ENCODE measurements at places on chromosomes 2 and 18.

- DNase-seq: no peak
Observed at GRCh38 chr2:240886023-240886565, 9.9 kb downstream of the MAB21L4 start.

DNA sequence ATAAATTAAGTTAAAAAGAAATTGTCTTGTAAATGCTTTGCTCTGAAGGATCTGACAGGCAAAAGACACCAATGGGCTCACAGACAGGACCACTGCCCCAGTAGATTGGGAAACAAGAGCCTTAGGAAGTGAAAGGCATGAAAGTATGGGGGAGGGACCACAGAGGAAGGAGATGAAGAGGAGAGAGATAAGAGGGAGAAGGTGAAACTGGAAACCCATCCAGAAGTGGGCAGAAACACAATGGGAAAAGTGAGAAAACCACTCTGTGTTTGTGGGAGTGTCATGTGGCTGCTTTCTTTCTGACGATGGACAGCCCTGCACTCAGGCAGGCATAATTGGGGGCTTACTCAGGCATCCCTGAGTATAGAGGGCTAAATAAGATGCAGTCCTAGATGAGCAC lies 101.5 kb upstream of the STON1 start:
- DNase-seq: no peak

GRCh38 chr2:167424221-167424620 lies 535.9 kb downstream of the XIRP2 start:
- DNase-seq: no peak

GRCh38 chr2:217160103-217160743 lies 300.4 kb upstream of the TNP1 start:
- no peak for DNase-seq

- no peak for DNase-seq
Observed at GRCh38 chr2:21047141-21048009, 3.5 kb upstream of the APOB start.

- no peak for DNase-seq
Observed at GRCh38 chr2:153557211-153557610, 78.6 kb upstream of the RPRM start.

DNA sequence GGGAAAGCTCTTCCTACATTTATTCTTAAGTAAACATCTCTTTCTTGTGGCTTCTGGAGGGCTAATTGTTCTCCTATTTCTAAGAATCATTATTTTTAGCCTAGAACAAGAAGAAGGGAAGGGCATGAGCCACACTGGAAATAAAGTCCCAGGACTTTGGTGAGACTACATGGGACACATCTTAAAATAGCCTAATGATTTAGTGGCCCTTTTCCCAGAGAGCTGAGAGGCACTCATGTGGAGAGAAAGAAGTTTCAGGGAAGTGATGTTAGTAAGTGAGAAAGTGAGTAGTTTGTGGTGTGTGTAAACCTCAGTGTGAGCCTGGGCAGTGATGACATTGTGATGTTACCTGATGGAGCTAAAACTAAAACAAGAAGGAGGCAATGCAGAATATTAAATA lies 14.6 kb downstream of the ITGA4 start:
- DNase-seq: no peak

- DNase-seq: no peak
Observed at GRCh38 chr2:239255218-239255617, 145.6 kb downstream of the HDAC4 start.

DNA sequence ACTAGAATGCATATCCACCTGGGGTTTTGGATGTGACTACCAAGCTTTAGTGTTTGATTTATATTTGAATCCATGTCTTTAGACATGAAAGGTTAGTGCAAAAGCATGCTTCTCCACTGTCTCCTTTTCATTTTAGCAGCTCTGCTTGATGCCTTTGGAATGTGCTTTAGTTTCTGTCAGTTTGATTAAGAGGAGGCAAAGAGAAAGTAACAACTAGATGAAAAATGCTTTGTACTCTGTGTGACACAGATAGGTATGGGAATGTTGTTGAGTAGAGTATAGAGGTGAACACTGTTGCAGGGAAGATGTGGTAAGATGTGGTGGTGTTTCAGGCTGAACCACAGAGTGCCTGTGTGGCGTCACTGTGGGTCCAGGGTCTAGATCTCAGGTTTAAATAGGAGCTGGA lies 19.8 kb downstream of the PIK3C3 start:
- no peak for DNase-seq

- DNase-seq: peak; percentile 56
Observed at GRCh38 chr2:66433945-66434678, 813 bp upstream of the MEIS1 start.

GRCh38 chr2:67612576-67613042 lies 215.5 kb downstream of the ETAA1 start:
- DNase-seq: no peak

- DNase-seq: no peak
Observed at GRCh38 chr2:60822987-60823386, 58.4 kb upstream of the REL start.

GRCh38 chr2:165801176-165801575 lies 7.1 kb upstream of the GALNT3 start:
- no peak for DNase-seq

DNA sequence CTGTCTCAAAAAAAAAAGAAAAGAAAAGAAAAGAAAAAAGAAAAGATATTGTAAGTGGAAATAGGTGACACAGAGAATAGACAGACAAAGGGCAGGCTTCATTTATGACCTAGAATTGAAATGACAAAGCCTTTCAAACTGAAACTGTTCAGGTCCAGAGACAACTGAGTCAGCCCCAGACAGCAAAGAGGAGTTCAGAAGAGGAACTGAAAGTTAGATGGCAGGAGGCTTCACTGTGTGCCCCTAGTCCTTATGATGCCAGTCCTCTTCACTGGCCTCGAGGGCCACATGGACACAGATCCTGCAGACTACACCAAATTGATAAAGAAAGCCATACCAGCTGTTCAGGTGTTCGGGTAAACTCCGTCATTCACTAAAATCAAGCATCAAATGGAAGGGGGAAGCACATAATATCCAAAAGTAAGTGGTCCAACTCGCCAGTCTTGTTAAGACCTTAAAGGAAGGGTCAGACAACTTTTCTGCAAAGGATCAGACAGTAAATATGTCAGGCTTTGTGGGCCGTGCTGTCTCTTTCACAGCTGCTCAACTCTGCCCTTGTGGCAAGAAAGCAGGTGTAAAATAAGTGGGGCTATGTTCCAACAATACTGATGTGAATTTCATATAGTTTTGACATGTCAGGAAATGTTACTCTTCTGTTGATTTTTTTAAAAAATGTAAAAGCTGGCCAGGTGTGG lies 231.9 kb upstream of the MGAT5 start:
- DNase-seq: no peak

DNA sequence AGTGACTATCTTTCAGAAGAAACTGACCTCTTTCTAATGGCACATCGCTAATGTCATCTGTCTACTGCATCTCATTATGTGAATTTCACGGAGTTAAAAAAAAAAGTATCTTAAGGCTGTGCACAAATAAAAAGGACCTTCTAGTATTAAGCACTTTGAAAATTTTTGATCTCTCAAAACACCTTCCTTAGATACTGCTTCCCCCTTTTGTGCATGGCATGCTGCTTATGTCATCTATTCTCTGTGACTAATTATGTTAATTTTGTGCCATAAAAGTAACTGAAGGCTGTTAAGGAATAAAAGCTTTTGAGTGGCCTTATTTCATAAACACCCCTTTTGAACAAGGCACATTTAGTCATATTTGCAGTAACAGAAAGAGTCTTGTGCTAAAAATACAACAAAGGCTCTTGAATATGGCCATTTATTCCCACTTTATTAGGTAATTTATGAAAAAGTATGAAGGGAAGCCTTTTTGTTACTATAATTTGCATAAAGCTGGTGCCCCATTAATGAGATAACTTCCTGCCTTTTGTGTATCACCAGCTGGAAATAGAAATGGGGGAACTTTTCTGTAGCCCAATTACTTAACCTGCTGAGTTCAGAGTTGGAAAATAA lies 1412.0 kb upstream of the ZEB2 start:
- DNase-seq: no peak

- no peak for DNase-seq
Observed at GRCh38 chr2:61714210-61714609, 139.7 kb downstream of the FAM161A start.

DNA sequence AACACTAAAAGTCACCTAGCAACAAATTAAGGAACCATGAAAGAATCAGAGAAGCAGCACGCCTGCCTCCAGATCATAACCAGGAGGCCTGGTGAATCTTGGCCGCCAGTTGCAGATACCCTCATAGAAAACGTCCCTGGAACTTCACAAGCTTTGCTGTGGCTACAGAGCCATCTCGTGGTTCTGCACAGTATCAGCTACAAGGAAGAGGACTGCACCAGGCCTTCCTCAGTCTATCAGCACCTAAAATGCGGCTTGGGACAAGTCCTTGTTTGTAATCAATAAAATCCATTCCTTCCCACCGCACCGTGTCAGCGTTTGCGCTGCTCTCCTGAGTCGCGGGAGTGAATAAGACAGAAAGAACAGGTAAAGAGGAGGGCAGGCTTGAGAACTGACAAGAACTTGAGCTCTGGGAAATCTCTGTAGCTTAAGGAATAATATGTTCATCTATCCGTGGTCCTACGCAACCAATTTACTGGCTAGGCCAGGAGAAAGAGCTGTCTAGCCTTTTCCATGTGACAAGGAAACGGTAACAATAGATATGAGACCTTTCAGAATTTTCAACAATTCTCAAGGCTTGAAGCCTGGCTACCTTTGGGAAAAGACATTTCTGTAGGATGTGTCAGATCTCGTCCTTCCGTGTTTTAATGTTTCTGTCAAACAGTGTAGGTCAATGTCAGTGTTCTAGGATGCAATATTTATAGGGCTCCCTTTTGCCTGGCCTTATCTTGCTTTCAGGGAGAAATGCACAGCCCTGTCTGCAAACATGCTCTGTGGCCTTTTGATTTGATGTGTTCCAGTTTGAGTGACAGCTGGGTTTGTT lies 128.5 kb upstream of the RAB12 start:
- DNase-seq: peak; percentile 64

GRCh38 chr2:45008296-45009129 lies 739 bp downstream of the SIX2 start:
- DNase-seq: no peak

DNA sequence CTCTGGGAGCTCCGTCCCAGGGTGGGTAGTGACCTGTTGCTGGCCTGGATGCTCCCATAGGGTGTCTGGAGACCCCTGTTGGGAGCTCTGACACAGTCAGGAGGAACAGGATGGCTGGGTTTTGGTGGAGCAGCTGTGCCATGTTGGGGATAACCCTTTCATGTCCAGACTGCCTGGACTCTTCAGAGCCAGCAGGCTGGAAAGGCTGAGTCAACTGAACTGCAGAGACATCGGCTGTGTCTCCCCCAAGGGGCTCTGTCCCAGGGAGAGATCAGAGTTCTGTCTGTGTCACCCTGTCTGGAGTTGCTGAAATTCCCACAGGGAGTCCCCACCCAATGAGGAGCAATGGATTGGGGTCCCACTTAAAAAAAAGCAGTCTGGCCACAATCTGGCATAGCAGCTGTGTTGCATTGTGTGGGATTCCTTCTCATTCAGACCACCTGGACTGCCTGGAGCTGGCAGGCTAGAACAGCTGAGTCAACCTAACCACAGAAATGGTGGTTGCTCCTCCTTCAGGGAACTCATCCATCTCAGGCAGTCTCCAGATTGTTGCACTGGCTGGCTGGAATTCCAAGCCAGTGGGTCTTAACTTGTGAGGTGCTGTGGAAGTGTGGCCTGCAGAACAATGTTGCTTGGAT lies 37.2 kb downstream of the AGPS start:
- no peak for DNase-seq

DNA sequence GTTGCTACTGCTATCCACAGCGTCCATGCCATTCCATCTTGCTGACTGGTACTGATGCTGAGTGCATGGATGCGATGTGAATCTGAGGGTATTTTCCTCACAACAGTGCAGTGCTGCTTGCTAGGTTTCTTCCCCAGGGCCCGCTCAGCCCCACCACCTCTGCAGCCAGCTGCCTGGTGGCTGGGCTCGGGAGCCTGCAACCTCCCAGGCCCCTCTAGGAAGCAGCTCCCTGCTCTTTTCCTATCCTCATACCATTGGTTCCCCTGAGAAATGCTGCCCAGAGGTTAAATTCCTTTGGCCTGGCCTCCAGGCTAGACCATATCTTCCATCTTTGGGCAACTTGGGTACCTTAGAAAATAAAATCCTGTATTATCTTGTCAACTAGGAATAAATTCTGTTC lies 413.6 kb downstream of the TGIF1 start:
- no peak for DNase-seq

DNA sequence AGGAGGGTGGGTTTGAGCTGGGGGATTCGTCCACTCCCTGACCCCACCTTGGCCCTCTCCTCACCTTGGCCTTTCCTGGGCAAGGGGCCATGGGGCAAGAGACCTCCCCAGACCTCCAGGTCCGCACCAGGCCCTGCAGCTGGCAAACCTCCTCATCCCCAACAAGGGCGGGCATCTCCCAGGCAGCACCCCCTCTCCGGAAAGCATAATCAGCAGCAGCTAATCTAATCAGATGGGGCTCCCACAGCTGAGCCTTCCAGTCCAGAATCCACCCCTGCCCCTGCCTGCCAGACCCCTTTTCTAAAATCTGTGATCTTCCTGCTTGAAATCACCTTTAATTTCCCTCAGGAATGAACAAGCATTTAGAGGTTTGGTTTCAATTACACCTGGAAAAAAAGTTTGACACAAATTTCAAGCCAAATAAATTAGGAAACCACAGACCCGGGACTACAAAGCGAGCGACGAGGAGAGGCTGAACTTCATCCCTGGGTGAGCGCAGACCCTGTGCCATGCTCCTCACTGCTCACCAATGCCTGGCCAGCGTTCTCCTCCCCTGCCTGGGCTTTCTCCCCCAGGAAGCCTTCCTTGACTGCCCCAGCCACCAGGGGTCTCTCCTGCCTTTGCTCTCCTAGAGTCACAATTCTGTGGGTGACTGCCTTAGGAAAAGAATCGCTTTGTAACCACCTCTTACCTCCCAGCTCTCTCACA lies 143.0 kb upstream of the MYCN start:
- DNase-seq: peak; percentile 68

GRCh38 chr2:31430439-31431165 lies 16.1 kb upstream of the XDH start:
- DNase-seq: no peak

All from WERI-Rb-1 (cell line).